ENCODE measurements at places on chromosomes 4 and X.

DNA sequence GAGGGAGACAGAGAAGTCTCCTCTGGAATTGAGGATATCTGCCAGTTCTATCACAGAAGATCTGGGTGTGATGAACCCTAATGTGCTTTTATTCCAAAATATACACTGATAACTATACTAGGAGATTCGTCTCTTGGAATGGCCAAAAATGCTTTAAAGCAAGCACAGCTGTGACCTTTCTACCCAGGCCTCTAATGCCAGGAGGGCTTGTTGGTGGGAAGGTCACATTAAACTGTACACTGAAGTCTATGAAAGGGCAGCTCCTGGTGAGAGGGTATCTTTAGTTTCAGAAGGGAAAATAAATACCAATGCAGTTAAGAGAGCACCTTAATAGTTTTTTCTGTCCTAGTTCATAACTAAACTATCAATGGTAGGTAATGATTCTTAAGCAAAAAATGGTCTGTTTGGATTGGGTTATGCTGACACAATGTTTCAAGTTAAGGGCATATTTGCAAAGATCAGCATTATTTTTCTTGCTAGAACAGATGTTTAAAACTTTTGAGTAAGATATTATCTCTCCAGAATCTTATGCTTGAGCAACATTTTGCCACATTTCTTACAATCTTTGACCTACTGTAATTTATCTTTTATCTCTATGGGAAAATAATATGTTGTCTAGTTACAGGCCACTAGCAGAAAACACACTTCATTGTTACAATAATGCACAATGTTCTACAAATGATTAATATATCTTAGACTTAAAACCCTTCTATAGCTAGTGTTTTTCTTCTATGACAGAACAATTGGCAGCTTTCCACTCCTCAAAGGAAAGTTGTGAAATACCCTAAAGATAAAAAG lies 59.6 kb downstream of the SEC24D start:
- DNase-seq, result no peak
- no peaks in the 10 kb centered on the region for H3K27me3 ChIP-seq
- no peaks in the 10 kb centered on the region for H3K4me1 ChIP-seq
- peak overlapping the region; percentile 27 for H3K27ac ChIP-seq
- no peaks in the 10 kb centered on the region for H3K36me3 ChIP-seq

DNA sequence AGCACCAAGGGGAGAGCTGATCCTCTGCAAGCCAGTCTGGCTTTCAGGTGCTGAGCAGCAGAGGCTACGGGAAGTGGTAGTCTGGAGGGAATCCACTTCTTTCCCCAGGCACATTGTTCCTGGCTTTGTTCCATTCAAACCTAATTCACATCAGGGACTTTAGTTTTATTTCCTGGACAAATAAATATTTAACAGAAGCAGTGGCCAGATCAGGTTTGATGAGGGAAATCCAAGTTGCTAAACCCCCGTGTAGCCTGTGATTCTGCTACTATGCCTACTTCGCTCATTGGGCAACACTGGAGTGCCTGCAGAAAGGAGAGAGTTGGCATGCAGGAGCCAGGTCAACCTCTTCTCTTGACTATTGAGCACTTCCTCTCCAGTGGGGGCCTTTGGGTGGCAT lies 13.8 kb upstream of the STBD1 start:
- no peaks in the 10 kb centered on the region for H3K36me3 ChIP-seq
- H3K4me1 ChIP-seq, result peaks cover 19% of the 10 kb centered on the region
- H3K4me3 ChIP-seq, result no peak overlapping the region
- no peaks in the 10 kb centered on the region for H3K27me3 ChIP-seq

GRCh38 chr4:128287141-128287870 lies at the start of gene PGRMC2:
Gene PGRMC2, minus strand, starts transcription at chr4:128287813. Its CDS starts 23 bp downstream, at chr4:128287790.
- no peaks in the 10 kb centered on the region for H3K27me3 ChIP-seq
- peak within 1 kb of the TSS; percentile 91 for H3K27ac ChIP-seq
- H3K4me1 ChIP-seq, result no peaks in the 10 kb centered on the region
- H3K36me3 ChIP-seq, result no peaks in the 10 kb centered on the region
- peak; percentile 55 for DNase-seq

GRCh38 chr4:184817494-184818215 lies 8.1 kb downstream of the ACSL1 start:
- H3K4me1 ChIP-seq, result peaks cover 65% of the 10 kb centered on the region
- H3K36me3 ChIP-seq, result no peaks in the 10 kb centered on the region
- H3K4me3 ChIP-seq, result no peak overlapping the region
- DNase-seq, result no peak

DNA sequence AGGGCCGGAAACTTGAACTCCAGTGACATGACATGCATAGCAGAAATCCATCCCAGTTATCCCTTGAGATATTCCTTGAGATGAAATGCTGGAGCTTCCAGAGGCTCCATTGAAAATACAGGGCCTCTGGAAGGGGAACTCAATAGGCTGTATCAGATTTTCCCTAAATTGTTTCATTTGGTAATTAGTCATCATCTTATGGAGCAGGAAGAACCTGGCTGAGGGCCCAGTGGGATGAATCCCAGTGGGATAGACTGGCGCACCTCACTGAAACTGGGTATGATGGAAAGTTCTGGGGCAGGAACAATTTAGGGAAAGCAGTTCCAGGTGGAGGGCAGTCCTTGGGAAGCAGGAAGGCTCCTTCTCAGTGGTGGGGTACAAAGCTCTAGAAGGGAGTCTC lies 307.8 kb upstream of the DIPK2B start:
- H3K4me1 ChIP-seq, result peaks cover 10% of the 10 kb centered on the region
- no peak overlapping the region for H3K27ac ChIP-seq
- no peak overlapping the region for H3K4me3 ChIP-seq
- H3K36me3 ChIP-seq, result no peaks in the 10 kb centered on the region
- H3K27me3 ChIP-seq, result no peaks in the 10 kb centered on the region

GRCh38 chrX:153981771-153982533 lies 9.4 kb downstream of the TMEM187 start:
- peak overlapping the region; percentile 40 for H3K27ac ChIP-seq
- H3K36me3 ChIP-seq, result no peaks in the 10 kb centered on the region
- DNase-seq, result peak; percentile 59
- H3K4me1 ChIP-seq, result peaks cover 9% of the 10 kb centered on the region
- H3K4me3 ChIP-seq, result no peak overlapping the region

- DNase-seq, result no peak
- H3K36me3 ChIP-seq, result no peaks in the 10 kb centered on the region
- H3K4me1 ChIP-seq, result no peaks in the 10 kb centered on the region
- no peak overlapping the region for H3K4me3 ChIP-seq
- peaks cover 53% of the 10 kb centered on the region for H3K27me3 ChIP-seq
These were observed 7.7 kb upstream of the HAND2 start for GRCh38 chr4:173537613-173538147.

- no peak for DNase-seq
- no peak overlapping the region for H3K27ac ChIP-seq
- no peak overlapping the region for H3K4me3 ChIP-seq
- H3K4me1 ChIP-seq, result no peaks in the 10 kb centered on the region
These were observed 78.2 kb downstream of the MSL3 start for GRCh38 chrX:11836284-11836683.

- no peak overlapping the region for H3K4me3 ChIP-seq
- no peaks in the 10 kb centered on the region for H3K27me3 ChIP-seq
- no peak for DNase-seq
- no peaks in the 10 kb centered on the region for H3K36me3 ChIP-seq
- H3K4me1 ChIP-seq, result no peaks in the 10 kb centered on the region
These were observed 165.9 kb upstream of the HHIP start for GRCh38 chr4:144480068-144480467.

DNA sequence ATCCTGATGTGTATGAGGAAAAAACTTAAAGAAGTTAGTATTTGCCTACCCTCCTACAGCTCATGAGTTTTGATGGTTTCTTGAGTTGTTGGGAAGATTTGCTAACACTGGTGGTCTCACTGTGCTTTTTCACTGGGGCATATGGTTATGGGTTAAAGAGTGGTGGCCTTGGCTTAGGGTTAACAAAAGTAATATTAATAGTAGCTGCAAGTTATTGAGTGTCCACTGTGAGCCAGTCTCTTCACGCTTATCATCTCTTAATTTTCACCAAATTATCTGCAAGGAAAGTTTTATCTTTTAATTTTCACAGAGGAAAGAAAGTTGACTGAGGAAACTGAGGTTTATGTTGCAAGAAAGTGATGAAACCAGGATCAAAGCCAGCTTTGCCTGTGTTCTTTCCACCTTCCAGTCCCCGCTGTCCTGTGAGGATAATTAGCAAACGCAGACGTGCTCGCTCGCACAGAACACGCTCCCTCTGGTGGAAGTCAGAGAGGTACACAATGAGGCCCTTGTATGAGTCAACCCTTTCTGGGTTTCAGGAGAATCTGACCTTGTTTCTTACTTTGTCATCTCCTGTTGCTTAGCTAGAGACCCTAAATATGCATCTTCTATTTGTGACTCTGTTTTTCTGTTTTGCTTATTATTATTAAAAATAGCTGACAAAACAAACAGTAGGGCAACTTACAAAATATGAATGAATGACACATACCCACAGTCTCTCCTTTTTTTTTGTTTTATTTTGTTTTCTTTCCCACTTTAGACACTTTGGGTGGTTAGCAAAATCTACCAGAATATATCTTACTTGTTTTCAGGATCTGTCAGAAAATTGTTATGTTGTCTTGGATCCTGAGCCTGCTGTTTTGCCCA lies 94.3 kb downstream of the DDIT4L start:
- no peak overlapping the region for H3K27ac ChIP-seq
- no peaks in the 10 kb centered on the region for H3K27me3 ChIP-seq
- peak; percentile 52 for DNase-seq
- H3K4me3 ChIP-seq, result no peak overlapping the region
- H3K4me1 ChIP-seq, result no peaks in the 10 kb centered on the region

GRCh38 chr4:127586922-127587571 lies 45.7 kb upstream of the INTU start:
- H3K27me3 ChIP-seq, result no peaks in the 10 kb centered on the region
- no peak overlapping the region for H3K4me3 ChIP-seq
- H3K36me3 ChIP-seq, result no peaks in the 10 kb centered on the region
- H3K27ac ChIP-seq, result no peak overlapping the region
- no peak for DNase-seq
- no peaks in the 10 kb centered on the region for H3K4me1 ChIP-seq

- no peaks in the 10 kb centered on the region for H3K4me1 ChIP-seq
- no peak overlapping the region for H3K4me3 ChIP-seq
- H3K27me3 ChIP-seq, result no peaks in the 10 kb centered on the region
- DNase-seq, result no peak
These were observed 181.0 kb upstream of the KCNIP4 start for GRCh38 chr4:22129454-22130029.

DNA sequence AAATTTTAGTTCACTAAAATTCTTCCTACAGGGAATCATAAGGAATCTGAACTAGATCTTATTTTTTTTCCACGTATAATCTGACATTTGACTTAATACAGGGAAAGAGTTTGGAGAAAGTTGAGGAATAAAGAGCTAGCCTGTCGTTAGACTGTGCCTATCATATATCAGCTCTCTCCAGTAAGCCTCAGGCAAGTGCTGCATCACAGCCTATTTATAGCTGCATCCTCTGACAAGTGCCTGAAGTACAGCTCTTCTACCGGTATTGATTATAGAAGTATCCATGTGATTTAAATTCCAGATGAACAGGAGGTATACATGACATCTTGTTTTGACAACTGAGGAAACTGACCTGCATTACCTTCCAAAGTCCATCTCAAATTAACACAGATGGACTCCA lies 248.9 kb downstream of the TLL1 start:
- no peak for DNase-seq
- H3K4me1 ChIP-seq, result no peaks in the 10 kb centered on the region
- no peaks in the 10 kb centered on the region for H3K27me3 ChIP-seq
- H3K27ac ChIP-seq, result no peak overlapping the region
- H3K36me3 ChIP-seq, result no peaks in the 10 kb centered on the region
- no peak overlapping the region for H3K4me3 ChIP-seq

GRCh38 chr4:43126595-43126994 lies 234.1 kb downstream of the GRXCR1 start:
- no peak overlapping the region for H3K27ac ChIP-seq
- no peak for DNase-seq
- H3K4me3 ChIP-seq, result no peak overlapping the region
- no peaks in the 10 kb centered on the region for H3K27me3 ChIP-seq
- no peaks in the 10 kb centered on the region for H3K4me1 ChIP-seq

- no peaks in the 10 kb centered on the region for H3K4me1 ChIP-seq
- DNase-seq, result no peak
- H3K27ac ChIP-seq, result no peak overlapping the region
- H3K27me3 ChIP-seq, result no peaks in the 10 kb centered on the region
- H3K36me3 ChIP-seq, result no peaks in the 10 kb centered on the region
- no peak overlapping the region for H3K4me3 ChIP-seq
These were observed 5.5 kb downstream of the TCEAL9 start for GRCh38 chrX:103361798-103362197.

DNA sequence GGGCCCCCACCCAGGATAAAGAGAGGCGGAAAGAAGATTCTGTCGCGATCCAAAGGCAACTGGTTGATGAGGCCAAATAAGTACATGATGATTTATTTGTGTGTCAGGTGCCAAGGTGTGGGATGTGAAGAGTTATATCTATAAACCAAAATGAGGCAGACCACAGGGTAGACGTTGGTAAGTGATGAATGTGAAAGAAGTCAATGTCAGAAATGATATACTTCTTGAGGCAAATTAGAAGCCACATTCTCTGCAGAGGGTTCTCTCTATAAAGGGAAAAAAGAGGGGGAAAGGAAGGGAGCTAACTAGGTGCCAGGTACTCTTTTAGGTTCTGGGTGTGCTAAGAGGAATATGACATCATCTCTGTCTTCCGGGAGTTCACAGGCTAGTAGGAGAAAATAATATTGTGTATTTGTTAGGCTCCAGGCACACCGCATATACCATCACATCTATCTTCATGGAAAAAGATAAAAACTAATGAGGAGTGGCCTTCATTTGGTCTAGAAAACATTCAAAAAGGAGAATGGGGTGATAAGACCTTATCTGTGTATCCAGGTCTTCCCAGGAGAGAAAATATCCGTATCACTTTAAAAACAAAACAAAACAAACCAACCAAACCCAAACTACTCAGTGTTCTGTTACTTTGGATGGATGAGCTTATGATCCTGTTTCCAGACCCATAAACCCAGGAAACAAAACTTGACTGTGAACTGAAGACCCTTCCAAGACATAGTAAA lies 4.8 kb upstream of the SH2D1A start:
- H3K4me1 ChIP-seq, result no peaks in the 10 kb centered on the region
- no peak overlapping the region for H3K27ac ChIP-seq
- H3K4me3 ChIP-seq, result no peak overlapping the region
- no peak for DNase-seq
- H3K27me3 ChIP-seq, result no peaks in the 10 kb centered on the region
- no peaks in the 10 kb centered on the region for H3K36me3 ChIP-seq

GRCh38 chr4:159334461-159334860 lies 231.6 kb downstream of the RAPGEF2 start:
- no peak overlapping the region for H3K4me3 ChIP-seq
- no peak for DNase-seq
- H3K36me3 ChIP-seq, result peaks cover 3% of the 10 kb centered on the region

Measured in right lobe of liver (tissue), 6 donors.